Fibroblast of lung (primary cell): ENCODE measurements at places on chromosomes 4 and X. TPM values are rescaled to one million over a fixed set of nuclear protein-coding genes. Genes with fewer than 3 reads are reported as not detected.

The VCX gene
- not detected in 2 replicates for total RNA-seq

The MAGEA11 gene
- total RNA-seq: not detected in 2 replicates

The CENPVL2 gene
- total RNA-seq: not detected in 2 replicates

The ERAS gene
- not detected in 2 replicates for total RNA-seq
